Activated CD4-positive, alpha-beta T cell treated with anti-CD3 and anti-CD28 coated beads, Interleukin-2, amount 50 U/mL, for 24 hours (primary cell): ENCODE measurements at places on chromosomes 13 and 19.

- no peak for DNase-seq
Measured at GRCh38 chr19:38405276-38405675, 2.4 kb downstream of the FAM98C start.

DNA sequence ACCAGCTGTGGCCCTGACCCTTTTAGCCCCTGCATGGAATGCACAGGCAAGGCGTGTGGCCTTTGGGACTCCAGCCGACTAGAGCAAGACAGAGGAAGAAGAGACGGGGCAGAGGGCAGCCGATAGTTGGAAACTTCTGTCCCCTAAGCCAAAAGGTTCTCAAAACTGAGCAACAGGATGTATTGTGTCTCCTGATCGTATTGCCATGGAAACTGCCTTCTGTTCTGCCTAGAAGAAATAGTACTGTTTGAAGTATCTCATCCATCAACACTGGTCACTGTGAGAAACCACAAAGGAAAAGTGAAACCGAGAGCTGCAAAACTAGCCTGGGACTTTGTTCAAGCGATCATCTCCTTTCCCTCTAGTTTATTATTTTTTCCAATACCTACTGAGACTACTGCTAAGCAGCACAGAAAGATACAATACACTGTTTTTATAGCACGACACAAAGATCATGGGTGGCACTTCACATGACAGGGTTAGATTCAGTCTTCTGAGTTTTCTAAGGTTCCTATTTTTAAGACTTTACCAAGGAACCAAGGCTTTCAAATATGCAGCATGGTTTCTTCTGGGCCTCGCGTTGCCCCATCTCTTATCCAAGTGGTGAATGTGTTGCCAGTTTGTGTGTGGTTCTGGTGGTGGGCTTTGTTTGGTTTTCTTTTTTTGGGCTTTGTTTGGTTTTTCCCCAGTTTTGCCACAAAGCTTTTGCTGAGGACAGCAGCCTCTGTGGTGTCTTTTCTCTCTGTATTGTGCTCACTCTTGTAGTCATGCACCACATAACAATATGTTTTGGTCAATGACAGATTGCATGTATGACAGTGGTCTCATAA lies 49.3 kb upstream of the GPR183 start:
- peak; percentile 52 for DNase-seq

- no peak for DNase-seq
Measured at GRCh38 chr19:2534423-2535013, 58.6 kb downstream of the GADD45B start.

DNA sequence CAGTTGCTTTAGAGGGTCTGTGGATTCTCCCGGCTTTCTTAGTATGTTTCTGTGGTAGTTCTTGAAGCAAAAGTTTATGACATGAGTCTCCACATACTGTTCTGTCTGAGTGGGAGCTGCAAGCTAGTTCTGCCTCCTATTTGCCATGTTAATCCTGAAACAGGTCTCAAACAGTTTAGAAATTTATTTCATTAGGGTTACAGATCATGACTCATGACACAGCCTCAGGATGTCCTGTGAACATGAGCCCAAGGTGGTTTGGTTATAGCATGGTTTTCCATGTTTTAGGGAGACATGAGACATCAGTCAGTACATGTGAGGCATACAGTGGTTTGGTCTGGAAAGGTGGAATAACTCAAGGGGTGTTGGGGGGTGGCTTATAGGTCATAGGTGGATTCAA lies 77.5 kb downstream of the FNDC3A start:
- no peak for DNase-seq

DNA sequence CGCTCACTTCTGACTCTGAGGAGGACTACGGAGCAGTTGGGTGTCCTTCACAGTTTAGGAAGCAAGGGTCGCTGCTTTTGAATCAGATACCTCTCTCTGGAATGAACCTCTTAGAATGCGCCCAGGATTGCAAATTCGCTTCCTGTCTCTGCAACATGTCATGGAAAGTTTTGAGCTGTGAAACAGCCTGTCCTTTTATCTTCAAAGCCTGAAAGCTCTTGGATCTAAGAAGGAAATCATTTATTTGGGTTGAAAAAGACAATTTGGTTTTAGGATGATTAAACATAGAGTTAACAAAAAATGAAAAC lies 134.1 kb downstream of the KATNAL1 start:
- DNase-seq, result no peak

- DNase-seq, result no peak
Measured at GRCh38 chr13:45441633-45442032, 23.1 kb upstream of the COG3 start.

- no peak for DNase-seq
Measured at GRCh38 chr13:28140433-28141125, 2.2 kb downstream of the PAN3 start.

- DNase-seq, result no peak
Measured at GRCh38 chr13:111893071-111893606, 173.8 kb upstream of the SOX1 start.

- DNase-seq, result no peak
Measured at GRCh38 chr19:38989066-38989605, 13.6 kb upstream of the FBXO17 start.

DNA sequence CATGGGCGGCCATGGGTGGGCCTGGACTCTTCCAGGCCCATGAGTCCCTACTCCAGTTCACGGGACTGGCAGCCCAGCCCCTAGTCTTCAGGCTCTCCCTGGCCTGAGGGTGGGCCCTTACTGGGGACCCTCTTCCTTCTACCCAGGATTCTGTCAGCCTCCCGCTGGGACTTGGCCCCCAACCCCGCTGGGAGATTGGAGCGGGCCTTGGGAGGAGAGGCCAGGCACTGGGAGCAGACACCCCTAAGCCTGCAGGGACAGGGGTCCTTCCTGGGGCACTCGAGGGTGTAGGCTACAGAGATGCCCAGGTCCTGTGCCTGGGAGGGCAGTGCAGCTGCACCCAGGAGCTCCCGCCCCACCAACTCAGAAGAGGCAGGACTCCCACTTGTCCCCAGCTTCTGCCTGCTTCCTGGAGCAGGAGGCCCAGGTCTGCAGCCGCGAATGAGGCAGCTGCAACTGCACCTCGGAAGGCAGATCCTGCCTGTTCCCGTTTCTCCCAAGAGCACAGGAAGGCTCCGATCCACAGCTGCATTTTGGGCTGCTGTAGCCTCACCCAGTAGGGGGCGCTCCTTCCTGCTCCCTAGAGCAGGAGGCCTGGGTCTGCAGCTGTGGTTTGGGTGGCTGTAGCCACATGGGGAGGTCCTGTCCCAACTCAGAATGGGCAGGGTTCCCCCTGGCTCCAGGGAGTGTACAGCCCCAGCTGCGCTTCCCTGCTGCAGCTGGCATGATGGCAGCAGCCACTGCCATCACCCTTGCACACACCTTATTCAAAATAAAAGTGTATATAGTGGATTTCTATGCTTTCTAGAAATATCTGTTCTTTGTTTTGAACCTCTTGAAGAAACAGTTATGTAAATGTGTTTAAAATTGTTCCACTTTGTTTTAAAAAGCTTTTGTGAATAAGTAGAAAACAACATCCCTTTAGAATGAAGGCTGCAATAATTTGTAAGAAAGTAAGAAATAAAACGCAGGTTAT lies 46.8 kb downstream of the TEX26 start:
- peak; percentile 8 for DNase-seq

GRCh38 chr13:101717353-101717752 lies 264.9 kb downstream of the ITGBL1 start:
- DNase-seq, result no peak

DNA sequence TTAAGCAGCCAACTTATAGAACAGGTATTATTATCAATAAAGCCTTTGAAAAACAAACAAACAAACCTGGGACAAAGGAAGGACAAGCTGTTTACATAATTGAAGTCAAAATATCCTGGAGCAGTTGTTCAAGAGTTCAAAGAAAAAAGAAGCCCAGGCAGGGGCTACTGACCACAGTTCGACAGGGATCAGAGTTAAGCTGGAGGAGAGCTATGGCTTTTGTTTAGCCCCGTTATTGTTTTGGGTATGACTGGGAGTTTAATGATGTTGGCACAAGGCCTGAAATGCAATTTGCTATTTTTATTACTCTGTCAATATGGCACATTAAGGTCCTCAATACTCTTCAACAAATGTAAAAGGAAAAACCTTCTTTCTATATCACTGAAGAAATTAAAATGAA lies 624.4 kb upstream of the KLHL1 start:
- no peak for DNase-seq

- DNase-seq, result no peak
Measured at GRCh38 chr19:57675881-57676280, 5.9 kb upstream of the ZNF551 start.

GRCh38 chr19:35992907-35993765 lies 1.9 kb upstream of the SDHAF1 start:
- no peak for DNase-seq

GRCh38 chr19:18060472-18060871 lies 26.3 kb downstream of the IL12RB1 start:
- no peak for DNase-seq

DNA sequence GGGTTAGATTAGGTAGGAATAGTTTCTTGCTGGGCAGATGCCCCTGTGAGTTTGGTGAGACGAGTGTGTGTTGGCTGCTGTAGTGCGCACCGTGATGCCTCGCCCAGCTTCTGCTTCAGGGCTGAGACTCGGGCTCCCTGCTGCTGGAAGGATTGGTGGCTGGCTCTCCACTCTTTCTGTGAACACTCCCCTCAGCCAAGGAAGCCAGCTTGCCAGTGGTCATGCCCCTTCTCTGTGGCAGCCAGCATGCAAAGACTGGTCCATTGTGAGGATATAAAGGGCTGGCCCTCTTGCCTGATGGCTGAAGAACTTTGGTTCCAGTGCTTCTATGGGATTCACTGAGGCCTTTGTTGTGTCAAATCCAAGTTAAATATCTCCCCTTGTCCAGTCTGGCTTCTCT lies 2.9 kb upstream of the HTR2A start:
- no peak for DNase-seq

GRCh38 chr13:59276436-59276835 lies 887.3 kb downstream of the DIAPH3 start:
- no peak for DNase-seq

DNA sequence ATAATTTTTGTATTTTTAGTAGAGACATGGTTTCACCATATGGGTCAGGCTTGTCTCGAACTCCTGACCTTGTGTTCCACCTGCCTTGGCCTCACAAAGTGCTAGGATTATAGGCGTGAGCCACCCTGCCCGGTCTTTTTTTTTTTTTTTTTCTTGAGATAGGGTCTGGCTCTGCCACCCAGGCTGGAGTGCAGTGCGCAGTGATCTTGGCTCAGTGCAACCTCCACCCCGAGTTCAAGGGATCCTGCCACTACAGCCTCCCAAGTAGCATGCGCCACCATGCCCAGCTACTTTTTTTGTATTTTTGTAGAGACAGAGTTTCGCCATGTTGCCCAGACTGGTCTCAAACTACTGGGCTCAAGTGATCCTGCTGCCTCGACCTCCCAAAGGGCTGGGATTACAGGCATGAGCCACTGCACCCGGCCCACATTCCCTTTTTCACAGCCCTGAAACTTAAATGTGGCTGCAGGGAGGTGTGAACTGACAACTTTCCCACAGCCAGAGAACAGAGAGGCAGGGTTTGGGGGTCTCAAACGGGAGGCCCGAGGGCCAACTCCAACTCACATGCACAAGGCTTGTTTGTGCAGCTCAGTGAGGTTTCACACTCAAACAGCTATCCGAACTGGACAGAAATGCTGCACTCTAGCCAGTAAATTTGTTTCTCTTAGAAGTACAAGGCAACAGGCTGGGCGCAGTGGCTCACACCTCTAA lies 4.4 kb upstream of the S1PR5 start:
- no peak for DNase-seq

GRCh38 chr19:30070198-30070967 lies 128.3 kb downstream of the URI1 start:
- no peak for DNase-seq

GRCh38 chr13:42551611-42552010 lies 22.3 kb upstream of the TNFSF11 start:
- no peak for DNase-seq

GRCh38 chr13:71867131-71867814 lies at the start of gene DACH1:
Gene DACH1 (minus strand): TSS chr13:71867204.
- DNase-seq, result no peak

- DNase-seq, result no peak
Measured at GRCh38 chr13:95858286-95859075, 181.5 kb downstream of the DNAJC3 start.

- no peak for DNase-seq
Measured at GRCh38 chr19:46426506-46427162, 2.1 kb downstream of the PNMA8C start.

GRCh38 chr13:95921485-95921884 lies 131.7 kb downstream of the UGGT2 start:
- no peak for DNase-seq

- no peak for DNase-seq
Measured at GRCh38 chr13:78215458-78216108, 297.0 kb upstream of the EDNRB start.

DNA sequence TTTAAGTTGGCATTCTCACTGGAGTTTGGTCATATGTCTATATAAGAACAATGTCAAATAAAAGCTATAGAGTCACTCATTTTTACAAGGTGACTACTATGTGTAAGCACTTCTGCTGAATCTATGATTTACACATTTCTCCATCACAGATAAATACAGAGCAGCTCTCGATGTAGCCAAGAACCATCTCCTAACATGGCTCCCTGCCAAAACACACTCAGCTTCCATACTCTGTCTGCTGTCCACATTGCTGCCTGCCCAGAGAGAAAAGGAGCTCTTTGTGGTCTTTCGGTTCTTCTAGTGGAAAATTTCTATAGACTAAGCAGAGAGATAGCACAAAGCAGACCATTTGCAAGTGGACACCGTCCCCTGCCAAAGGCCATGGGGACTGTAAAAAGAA lies 190.9 kb upstream of the KLF12 start:
- DNase-seq, result no peak

GRCh38 chr19:38531515-38531914 lies 86.2 kb downstream of the MAP4K1 start:
- DNase-seq, result no peak

DNA sequence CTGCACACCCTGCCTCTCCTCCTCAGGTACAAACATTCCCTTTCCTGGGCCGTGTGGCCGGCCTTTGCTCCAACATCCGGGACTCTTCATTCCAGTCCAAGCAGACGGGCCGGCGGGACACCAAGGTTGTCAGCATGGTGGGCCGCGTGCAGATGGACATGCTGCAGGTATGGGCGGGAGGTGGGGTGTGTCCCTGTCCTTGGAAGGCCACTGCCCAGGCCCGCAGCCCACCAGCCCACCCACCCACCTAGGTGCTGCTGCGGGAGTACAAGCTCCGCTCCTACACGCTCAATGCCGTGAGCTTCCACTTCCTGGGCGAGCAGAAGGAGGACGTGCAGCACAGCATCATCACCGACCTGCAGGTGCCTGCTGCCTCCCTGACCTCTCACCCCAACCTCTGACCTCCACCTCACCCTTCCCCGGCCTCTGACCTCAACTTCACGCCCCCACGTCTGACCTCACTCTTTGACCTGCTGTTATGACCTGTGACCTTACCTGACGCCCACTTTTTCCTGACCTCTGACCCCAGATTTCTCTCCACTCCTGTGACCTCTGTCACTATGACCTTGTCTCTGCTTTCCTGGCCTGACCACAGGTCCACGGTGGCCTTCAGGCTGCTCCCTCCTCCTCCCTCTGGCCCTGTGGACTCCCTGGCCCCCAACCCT lies 12.4 kb upstream of the SPIB start:
- DNase-seq, result no peak

DNA sequence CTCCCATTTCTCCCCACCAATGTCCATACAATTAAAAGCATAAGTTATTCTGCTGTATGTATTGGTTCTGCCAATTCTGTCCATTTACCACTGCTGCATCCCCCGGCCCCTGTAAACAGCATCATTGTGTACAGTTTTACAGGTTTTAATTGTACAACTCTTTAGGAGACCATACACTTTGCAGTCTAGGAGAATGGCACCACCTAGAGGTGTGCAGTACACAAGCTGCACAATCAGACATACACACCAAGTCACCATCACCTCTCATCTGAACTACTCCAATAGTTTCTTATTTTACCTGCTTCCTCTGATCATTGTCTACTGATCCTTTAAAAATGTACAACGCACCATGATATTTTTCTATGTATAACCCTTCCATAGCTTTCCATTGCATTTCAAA lies 855.9 kb upstream of the KLHL1 start:
- no peak for DNase-seq
